ENCODE measurements at places on chromosomes 3 and 15.

DNA sequence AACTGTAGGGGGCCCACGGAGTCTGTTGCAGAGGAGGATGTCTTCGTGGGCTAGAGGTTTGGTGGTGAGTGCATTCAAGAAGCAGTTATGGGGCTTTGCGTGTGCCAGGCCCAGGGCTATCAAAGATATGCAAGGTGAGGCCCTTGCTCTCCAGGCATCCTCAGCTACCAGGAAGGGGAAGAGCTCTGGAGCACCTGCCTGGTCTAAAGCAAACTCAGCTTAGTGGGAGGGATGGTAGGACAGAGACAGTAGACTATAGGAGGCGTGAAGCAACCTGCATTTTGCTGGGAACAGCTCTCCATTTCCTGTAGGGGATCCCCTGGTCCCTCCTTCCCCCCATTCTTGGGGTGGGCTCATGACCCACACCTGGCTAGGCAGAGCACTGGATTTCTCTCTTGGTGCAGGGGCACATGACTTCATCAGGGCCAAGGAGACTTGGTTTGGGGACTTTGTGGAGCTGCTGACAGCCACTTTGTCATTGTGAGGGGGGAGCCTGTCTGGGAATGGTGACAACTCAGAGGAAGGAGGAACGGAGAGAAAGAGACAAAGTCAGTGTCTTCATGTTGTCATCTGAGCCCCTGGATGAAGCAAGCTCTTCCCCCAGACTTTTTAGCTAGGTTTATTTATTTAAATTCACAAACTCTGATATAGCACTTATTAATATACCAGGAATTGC is 8.6 kb upstream of the EEFSEC start:
- DNase-seq, result no peak

- no peak for DNase-seq
Observed at GRCh38 chr15:39340903-39341645, 239.8 kb upstream of the THBS1 start.

DNA sequence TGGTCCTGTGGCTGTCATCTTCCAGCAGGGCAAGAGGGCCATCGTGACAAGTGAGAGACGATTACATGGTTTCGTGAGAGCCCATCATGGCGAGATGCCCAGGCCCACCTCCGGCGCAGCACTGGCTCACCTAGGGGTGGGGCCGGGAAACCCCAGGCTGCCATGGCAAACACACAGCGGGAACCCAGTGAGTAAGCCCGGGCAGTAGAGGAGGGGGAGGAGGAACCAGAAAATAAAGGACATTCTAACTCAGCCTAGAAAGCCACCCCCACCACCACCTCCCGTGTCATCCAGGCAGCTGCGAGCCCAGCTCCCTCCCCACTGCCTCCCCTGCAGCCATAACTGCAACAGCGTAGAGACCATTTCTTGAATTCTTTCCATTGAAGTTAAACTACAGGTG is 52.3 kb downstream of the PCSK6 start:
- peak; percentile 63 for DNase-seq

GRCh38 chr3:193732391-193732790 is 139.4 kb downstream of the OPA1 start:
- DNase-seq, result peak; percentile 76

DNA sequence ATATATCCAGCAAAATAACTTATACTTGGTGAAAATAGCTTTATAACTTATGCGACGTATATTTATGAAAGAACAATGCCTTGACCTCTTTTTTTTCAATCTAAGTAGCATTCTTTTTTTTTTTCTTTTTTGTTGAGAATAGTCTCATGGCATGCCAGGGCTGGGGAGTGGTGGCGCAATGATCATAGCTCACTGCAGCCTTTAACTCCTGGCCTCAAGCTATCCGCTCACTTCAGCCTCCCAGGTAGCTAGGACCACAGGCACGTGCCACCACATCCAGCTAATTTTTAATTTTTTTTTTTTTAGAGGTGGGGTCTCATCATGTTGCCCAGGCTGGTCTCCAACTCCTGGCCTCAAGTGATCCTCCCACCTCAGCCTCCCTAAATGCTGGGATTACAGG is 43.5 kb downstream of the RAB8B start:
- DNase-seq, result no peak

DNA sequence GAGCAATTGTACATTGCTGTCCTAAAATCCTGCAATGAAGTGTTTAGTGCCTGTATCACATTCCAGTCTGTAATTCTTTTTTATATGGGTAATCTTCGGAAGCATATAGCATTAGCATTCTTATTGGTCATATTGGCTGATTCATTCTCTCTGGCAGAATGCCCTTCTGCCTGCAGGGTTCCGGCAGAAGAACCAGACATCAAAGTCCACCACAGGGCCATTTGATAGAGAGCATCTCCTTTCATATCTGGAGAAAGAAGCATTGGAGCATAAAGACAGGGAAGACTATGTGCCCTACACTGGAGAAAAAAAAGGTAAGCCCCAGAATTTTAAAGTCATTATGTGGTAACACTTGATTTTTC is 39.6 kb downstream of the TMOD3 start:
- no peak for DNase-seq

- DNase-seq, result no peak
Observed at GRCh38 chr3:151085889-151086483, 522 bp downstream of the MED12L start.

- DNase-seq, result no peak
Observed at GRCh38 chr3:112633191-112633590, 7.8 kb downstream of the CCDC80 start.

DNA sequence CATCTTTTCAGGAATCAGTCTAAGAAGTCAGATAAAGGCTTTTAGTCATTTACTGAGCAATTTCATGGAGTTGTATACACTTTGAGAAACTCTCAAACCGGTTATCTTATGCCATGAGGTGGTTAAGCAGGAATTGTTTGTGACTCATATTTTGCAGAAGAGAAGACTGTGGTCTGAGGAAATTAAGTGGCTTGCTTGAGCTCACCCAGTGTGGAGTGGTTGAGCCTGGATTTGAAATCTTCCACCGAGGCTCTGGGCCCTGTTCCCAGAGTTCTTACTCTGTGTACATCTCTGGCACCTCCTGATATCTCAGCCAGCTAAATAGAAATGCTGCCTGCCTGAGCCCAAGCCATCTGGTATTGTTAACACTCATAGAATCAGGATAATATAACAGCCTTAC is 37.8 kb upstream of the BCL6 start:
- DNase-seq, result peak; percentile 30

GRCh38 chr3:38054499-38055001 is 15.5 kb downstream of the DLEC1 start:
- DNase-seq, result no peak

DNA sequence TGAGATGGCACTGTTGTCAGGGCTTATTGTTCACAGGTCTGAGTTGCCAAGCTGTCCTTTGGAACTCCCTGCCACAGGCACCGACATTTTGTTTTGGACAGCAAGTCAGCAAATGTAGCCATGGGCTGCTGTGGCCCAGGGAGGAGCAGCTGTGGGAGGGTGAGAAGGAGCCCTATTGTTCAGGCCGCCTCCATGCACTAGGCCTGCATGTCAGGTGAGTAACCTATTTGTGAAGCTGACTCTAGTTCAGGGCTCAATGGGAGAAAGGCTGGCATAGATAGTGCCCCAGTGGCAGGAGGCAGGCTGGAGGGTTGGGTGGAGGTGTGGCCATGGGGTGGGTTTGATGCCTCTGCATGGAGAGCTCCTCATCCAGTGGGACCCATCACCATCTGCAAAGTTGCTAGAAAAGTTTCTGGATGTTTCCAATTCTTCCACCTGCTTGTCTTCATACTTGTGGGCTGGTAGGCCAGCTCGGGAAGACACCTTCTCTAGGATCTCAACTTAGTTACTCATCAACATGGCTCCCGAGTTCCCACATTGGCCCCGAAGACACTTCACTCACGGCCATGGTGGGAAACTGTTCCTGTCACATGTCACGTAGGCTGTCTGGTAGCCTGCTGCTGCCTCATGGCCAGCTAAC is 19.5 kb downstream of the AMOTL2 start:
- no peak for DNase-seq

DNA sequence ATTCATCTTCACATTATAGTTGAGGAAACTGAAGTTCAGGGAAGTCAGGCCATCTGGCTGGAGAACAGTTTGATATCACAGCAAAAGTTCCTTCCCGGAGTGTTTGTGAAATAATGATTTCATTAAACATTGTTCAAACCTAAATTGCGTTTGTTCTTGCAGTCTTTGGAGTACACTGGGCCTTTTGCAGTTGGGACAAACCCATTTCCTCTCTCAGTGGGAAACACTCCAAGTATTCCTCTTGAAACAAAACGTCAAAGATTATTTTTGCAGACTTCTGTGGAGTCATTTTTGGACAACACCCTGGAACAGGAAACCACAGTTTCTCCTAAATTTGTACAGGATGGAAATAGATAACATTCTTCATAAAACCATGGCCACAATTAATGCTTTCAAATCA is 287.5 kb downstream of the PTPRG start:
- DNase-seq, result no peak

GRCh38 chr15:80141916-80142598 is 10.7 kb upstream of the FAH start:
- no peak for DNase-seq

GRCh38 chr3:177541541-177541940 is 344.3 kb upstream of the TBL1XR1 start:
- no peak for DNase-seq

GRCh38 chr15:89405494-89405893 is 70.9 kb upstream of the POLG start:
- no peak for DNase-seq

- DNase-seq, result no peak
Observed at GRCh38 chr3:30324587-30324986, 281.8 kb upstream of the TGFBR2 start.

DNA sequence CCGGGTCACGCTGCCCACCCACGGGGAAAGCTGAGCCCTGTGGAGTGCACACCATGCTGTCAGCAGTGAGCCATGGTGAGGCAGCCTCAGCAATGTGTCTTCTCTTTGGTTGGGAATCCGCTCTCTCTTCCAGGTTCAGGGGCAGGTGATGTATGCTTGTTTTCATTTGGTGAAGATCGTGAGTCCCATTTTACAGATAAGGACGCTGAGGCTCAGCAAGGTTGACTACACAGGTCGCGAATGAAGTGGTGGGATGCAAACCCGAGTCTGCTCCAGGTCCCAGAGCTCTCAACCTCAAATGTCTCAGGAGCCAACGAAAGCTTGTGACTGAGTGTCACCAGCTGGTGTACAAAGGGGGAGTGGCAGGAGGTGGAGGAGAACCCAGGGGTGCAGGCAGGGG is 74.3 kb downstream of the RPN1 start:
- no peak for DNase-seq

- no peak for DNase-seq
Observed at GRCh38 chr3:196988241-196989029, 19.8 kb upstream of the PIGZ start.

DNA sequence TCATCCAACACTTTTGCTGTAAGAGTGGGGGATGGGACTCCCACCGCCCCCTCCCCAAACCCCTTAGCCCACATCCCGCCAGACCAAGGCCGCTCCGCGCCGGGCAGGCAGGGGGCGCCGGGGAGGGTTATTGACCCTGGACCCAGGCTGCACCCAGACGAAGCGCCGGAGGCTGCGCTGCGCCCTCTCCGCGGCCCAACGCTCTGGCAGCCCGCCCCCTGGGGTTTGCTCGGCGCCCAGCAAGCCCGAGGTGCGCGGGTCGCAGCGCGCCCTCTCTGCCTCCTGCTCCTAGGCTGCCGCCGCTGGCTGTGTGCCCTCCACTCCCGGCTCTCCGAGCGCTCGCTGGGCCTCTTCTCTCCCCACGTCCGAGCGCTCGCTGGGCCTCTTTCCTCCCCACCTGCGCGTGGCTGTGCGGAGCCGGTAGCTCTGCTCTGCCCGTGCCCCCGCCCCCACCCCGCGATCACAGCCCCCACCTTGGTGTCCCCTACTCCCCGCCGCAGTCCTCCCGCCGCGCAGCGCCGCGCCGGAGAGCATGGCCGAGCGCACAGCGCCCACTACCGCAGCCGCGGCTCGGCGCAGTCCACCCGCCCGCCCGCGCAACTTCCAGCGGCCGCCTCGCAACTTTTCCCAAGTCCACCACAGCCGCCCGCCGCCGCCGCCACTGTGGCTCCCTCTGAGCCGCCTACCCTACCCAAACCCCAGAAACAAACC is 1.2 kb downstream of the MECOM start:
- peak; percentile 70 for DNase-seq

- no peak for DNase-seq
Observed at GRCh38 chr3:89108291-89108550, 800 bp downstream of the EPHA3 start.

- no peak for DNase-seq
Observed at GRCh38 chr15:99732124-99732750, 1.0 kb downstream of the LYSMD4 start.

DNA sequence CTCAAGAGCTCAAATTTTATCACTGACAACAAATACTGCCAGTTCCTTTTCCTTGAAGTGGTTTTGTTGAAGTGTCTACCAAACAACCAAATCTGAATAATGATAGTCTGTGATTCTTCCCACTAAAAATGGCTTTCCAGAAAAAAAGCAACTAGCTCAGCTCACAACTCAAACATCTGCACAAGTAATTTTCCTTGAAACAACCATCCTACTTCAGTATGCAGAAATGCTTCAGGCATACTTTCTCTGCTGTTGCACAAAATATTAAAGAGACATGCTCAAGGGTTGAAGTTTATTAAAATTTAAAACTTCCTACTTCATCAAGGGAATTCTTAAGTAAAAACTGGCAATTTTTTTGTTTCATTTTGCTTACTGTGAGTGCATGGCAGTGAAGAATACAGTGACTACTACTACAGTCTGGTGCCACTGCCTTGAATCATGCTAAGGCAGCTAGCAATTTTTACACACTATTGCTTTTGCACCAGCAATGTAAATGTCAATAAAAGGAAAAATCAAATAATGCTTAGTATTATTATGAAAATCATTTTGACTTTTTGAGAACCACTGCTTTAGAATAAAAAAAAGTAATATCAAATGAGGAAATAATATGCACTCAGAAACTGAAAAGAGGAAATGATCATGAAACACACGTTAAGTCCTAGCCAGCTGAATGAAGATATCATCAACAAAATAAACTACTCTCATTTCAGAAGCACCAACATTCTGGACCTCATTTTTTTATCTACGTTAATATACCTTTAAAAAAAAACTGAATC is 33.6 kb downstream of the VPS13C start:
- no peak for DNase-seq

GRCh38 chr15:62739082-62739481 is 303.5 kb upstream of the TPM1 start:
- peak; percentile 49 for DNase-seq

GRCh38 chr3:30685267-30685667 is 78.9 kb downstream of the TGFBR2 start:
- no peak for DNase-seq

DNA sequence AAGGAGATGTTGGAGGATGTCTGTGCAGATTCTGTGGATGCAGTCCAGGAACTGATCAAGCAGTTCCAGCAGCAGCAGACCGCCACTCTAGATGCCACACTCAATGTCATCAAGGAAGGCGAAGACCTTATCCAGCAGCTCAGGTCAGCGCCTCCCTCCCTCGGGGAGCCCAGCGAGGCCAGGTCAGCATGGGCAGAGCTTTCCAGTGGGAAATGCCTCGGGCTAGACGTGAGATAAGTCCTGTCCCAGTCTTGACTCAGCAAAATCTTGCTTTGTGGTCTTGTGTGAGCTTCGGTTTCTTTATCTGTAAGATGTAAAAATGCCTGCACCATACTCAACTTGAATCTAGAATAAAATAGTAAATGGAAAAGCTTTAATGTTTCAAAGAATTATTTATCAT is 335.1 kb upstream of the UMPS start:
- no peak for DNase-seq

Measured in H54 (cell line).